ENCODE measurements at places on chromosomes 1 and 21.

- no peak for DNase-seq
These were observed 38.4 kb downstream of the RAP1GAP start for GRCh38 chr1:21630571-21631343.

- DNase-seq: no peak
These were observed 43.7 kb downstream of the RHOU start for GRCh38 chr1:228778961-228779360.

DNA sequence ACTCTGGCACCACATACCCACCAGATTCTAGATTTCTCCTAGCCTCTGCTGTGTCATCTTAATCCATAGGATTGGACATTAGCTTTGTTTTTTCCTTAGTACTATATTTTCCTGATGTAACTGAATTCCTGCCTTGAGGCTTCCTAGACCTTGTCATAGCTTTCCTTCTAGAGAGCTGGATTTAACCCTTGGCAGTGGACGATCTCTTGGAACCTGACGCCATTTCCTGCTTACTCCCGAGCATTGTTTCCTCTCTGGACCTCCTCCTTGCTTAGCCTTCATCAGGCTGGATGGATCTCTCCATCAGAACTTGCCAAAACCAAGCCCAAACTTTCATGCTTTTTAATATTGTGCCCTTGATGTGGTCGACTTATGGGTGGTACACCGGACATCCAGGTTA, 1.5 kb downstream of the APOBEC4 start:
- DNase-seq: no peak

GRCh38 chr1:197782722-197783360, 7.6 kb upstream of the DENND1B start:
- DNase-seq: no peak

DNA sequence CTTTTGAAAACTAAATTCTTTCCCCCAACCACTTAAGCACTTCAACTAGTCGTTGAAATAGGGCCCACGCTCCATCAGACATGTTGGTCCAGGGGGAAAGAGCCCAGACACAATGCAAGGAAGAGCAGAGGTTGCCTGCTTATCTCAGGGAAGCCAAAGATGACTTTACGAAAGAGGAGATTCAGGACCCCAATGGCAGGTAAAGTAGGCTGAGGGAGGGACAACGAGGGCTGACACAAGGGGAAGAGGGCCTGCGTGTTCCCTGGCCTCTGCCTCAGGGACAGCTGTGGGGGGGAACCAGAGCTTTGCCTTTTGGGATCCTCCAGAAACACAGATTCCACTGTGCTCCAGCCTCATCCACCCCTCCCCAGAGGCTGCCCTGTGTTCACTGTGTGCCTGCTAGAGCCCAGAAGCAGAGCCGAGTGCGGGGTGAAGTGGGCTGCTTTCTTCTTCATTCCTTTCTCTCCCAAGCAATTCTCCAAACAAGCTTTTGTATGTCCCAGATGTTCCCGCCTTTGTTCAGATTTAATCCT, 135.5 kb upstream of the GRIK3 start:
- no peak for DNase-seq

GRCh38 chr1:17286646-17287045, 21.4 kb upstream of the PADI4 start:
- no peak for DNase-seq

- DNase-seq: no peak
These were observed 14.1 kb upstream of the DEGS1 start for GRCh38 chr1:224168859-224169380.

DNA sequence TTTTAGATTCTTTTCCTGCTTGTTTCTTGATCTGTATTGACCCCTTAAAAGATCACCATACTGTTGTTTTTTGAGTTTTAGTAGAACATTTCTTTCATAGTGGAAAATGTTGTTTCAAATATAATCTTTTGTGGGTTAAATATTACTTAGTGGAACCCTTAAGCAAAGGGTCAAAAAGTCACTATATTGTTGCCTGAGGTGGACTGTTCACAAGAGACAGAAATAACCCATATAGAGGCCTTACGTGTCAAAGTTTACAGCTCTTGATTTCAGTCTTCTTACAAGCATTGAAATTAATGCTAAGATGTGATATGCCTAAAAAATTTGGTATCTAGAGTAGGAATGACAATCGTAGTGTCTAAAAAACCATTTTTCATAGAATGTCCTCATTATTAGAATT, 6.3 kb downstream of the DNAJB4 start:
- DNase-seq: no peak

- DNase-seq: no peak
These were observed 50.9 kb downstream of the PIGK start for GRCh38 chr1:77168358-77168757.

- DNase-seq: no peak
These were observed 8.7 kb downstream of the MAB21L3 start for GRCh38 chr1:116119876-116120275.

DNA sequence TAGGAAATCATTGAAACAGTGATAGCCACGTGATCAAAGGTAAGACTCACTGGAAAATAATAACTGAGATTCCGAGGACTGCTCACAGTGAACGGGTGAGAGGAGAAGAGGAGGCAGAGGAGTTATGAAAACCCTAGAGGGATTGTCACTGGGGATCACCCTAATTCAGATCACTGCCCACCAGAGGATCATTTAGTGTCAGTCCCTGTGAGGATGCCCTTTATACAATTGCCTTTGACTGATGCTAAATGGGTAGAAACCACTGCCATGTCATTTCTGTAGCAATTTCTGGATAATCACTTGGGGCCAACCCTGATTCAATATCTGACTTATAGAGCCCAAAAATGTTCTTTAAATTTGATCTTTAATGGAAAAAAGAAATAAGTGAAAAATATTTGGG, 14.1 kb upstream of the VAV3 start:
- DNase-seq: no peak

DNA sequence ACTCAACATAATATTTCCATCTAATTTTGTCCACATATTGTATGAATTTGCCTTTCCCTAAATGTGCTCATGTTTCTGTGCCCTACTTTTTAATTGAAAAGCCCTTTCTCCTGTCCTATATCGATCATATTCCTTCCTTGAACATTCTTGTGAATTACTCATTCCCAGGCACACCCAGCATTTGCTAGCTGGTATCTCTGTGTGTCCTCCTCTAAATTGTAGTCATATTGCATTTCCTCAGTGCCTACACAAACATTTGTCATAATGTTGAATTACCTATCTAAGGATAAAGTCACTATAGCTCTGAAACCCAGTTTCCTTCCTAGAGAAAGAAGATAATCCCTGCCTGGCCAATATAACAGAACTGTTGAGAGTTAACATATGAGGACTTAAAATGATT, 39.6 kb upstream of the TBX15 start:
- DNase-seq: no peak

GRCh38 chr1:89719502-89720306, 86.8 kb downstream of the LRRC8C start:
- no peak for DNase-seq

DNA sequence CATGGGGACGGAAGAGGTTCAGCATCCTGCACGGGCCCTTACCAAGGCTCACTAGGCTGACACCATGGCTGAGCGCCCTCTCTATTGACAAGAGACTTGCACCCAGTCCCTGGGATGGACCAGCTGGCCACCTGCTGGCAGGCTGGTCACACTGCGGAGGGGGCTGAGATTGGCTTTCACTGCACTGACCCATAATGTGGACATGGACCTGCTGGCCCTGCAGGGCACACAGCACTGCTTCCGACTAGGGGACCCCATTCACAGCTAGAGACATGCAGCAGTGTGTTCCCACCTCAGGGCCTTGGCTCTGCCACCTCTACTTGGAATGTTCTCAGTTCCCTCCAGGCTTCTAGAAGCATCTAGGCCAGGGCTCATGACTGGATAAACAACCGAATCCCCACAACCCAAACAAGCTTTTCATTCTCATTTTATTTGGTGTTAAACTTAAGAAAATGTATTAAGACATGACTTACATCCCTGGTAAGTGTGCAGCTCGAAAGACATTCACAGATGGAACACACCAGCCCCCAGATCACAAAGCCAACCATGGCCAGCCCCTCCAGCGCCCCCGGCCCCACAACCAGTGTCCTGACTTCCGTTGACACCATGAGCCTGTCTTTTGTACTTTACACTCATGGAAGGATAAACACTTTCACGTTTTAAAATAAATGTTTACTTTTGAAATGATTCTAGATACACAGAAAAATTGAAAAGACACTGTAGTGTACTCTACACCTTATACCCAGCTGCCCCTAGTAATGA, 9.3 kb upstream of the SRARP start:
- DNase-seq: no peak

DNA sequence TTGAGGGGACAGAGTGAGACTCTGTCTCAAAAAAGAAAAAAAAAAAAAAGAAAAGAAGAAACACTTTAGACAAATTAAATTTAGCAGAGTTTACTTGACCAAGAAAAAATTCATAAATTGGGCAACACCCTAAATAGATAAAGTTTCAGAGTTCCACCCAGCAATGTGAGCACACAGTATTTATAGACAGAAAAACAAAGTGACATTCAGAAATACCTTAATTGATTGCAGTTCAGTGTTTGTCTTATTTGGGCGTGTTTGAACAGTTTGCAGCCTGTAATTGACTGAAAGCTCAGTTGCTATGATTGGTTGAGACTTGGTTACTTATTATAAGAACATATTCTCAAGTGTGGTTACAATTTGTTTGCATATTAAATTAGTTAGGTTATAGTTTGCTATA, 603.5 kb upstream of the NEGR1 start:
- no peak for DNase-seq

- no peak for DNase-seq
These were observed 13.3 kb upstream of the CHI3L2 start for GRCh38 chr1:111214074-111214801.

DNA sequence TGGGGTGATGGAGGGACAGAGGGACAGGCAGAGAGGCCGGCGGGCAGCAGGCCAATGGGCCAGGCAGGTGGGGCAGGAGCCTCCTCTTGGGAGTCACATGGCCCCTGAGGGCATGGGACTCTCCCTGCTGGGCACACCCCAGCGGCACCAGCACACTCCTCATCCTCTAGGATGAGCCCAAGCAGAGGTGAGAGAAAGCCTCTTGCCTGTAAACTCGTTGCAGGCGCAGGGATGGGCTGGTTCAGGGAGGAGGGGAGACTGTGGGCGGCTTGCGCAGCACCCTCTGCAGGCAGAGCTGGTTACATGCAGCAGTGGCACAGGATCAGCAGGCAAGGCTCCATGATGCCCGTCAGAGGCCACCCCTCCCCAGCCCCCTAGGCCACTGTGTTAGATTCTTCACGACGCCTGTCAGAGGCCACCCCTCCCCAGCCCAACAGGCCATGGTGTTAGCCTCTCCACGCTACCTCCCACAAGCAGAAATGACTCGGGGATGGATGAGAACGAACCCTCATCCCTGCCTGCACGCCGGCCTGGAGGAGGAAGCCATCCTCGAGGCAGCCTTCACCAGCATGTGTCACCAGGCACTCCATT, 209.7 kb upstream of the VAMP3 start:
- no peak for DNase-seq
